ENCODE measurements at places on chromosomes 5 and 9.
A peak's percentile ranks its signal among the peaks of the same experiment; 100 is the strongest.

DNA sequence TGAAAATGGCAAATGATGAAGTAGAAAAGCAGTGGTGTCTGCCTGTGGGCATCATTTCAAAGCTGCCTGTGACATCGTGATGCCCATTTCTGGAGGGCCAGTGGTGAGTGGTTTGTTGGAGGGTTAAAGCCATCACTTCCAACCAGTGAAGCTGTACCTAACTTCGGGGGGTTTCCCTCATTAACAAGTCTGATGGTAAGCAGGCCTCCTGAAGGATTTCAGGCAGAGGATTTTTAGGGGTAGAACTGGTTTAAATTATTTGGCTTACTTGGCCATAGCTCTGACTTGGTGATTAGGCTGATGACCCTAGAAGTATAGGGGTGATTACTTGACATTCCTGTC is 10.7 kb downstream of the TNFAIP8 start:
- DNase-seq, result no peak

DNA sequence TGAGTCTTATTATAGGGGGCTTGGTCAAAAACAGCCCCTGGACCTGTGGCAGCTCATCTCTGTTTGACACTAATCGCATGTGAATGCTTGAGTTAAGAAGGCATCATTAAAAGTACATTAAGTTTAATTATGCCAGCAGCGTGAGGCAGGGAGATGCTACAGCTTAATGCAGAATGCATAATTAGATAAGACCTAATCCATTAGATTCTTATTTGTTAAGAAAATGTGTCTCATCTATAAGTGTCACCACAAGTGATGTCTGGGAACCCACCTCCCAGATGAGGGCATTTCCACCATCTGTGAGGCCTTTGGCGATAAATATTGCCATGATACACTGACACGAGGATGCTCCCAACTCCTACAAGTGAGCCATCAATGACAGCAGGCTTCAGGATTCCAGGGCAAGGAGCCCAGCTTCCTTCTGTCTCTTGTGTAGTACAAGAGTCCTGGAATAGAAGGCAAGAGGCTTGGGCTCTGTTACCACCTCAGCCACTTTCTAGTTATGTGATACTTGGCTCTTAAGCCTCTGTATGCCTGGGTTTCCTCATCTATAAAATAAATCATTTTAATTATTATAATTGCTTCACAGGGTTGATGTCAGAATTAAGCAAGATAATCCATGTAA is 202.7 kb downstream of the FAM114A2 start:
- no peak for DNase-seq

DNA sequence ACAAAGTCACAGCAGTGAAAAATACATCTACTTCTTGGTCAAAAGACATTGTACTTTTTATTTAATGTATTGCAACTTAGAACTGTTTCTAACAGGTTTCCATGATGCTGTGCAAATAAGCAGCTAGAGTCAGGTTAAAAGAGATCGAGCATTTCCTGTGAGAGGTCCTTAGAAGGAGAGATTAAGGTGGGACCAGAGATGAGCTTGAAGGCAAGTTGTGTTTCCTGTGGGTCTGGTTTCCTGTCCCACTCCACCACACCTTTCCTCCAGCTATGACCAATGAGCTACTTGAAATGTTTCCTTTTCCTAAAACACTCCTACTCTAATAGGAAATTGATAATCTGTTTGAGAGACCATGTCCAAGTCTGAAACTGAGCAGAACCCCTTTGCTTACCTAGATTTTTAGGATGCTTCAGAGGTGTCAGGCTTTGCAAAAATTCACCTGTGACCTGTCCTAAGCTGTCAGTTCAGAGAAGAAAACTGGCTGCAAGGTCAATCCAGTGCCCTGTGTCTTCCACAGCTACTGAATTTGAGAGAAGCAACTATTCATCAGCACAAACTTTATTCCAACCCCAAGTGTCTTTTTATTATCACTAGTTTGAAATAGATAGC is 13.1 kb upstream of the RLN1 start:
- no peak for DNase-seq

- DNase-seq, result no peak
Observed at GRCh38 chr5:15927710-15928380, 251.7 kb downstream of the MARCHF11 start.

DNA sequence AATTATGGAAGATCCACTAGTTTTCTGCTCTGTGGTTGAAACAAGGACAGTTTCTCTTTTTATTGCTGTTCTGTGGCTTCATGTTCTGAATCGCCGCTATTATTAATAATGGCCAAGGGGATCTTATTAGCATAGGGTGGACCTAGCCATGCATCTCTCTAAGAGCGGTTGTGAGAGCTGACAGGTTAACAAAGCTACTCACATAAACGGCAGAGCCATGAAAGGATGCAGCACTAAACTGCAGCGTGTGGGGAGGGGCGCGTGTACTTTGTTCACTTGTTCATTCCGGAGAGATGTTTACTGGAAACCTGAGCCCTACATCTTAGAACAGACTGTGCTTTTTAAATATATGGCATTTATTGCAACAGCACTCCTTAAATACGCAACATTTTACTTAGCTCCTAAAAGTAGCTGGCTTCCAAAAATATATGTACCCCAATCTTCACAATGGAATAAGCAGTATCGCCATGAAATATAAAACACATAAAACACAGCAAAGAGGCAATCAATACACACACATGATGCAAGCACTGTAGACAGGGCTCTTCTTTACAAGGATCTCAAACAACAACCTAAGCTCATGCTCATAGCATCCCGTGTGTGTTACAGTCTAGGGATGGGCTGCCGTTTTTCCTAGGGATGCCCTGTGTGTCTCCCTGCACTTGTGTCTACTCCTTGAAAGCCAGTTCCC is 424.6 kb downstream of the MED10 start:
- no peak for DNase-seq

- peak; percentile 69 for DNase-seq
Observed at GRCh38 chr5:146878476-146879172, at the start of gene PPP2R2B. Gene PPP2R2B, minus strand, starts transcription at chr5:146878757.

- no peak for DNase-seq
Observed at GRCh38 chr9:81789721-81790120, 100.4 kb upstream of the TLE1 start.

DNA sequence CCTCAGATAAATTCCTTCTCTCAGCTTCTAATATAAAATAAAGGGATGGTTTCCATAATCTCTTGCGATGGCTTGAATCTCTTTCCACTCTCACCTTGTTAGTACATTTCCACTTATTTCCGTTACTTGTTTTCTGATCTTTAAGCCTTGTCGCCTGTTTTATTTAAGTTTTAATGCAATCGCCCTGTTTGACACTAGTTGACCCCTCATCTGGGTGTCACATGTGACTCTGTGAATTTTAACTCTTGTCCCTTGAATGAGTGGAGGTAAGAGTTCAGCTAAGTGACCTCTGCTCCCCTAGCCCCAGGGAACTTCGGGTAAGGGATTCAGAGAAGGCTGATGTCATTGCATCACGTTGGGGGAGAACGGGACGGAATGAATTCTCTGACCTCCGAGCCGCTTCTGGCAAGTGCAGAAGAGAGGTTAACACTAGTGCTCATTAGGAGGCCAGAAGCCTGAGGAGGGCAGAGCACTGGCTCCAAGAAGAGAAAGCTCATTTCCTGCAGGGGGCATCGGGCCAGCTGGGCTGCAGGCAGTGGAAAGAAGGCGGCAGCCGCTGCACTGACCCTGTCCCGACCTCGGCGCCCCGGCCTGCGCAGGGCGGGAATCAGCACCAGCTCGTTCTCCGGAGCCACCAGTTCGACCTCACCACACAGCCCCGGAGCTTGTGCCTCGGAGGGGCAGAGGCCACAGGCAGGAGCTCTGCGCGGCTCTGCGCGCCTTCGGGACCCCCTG is 569 bp downstream of the HINT2 start:
- peak; percentile 67 for DNase-seq

- no peak for DNase-seq
Observed at GRCh38 chr9:6584881-6585597, 60.5 kb downstream of the GLDC start.

GRCh38 chr5:72596956-72597355 is 89.7 kb upstream of the ZNF366 start:
- DNase-seq, result no peak

GRCh38 chr9:130126721-130127433 is 45.3 kb upstream of the NCS1 start:
- no peak for DNase-seq

DNA sequence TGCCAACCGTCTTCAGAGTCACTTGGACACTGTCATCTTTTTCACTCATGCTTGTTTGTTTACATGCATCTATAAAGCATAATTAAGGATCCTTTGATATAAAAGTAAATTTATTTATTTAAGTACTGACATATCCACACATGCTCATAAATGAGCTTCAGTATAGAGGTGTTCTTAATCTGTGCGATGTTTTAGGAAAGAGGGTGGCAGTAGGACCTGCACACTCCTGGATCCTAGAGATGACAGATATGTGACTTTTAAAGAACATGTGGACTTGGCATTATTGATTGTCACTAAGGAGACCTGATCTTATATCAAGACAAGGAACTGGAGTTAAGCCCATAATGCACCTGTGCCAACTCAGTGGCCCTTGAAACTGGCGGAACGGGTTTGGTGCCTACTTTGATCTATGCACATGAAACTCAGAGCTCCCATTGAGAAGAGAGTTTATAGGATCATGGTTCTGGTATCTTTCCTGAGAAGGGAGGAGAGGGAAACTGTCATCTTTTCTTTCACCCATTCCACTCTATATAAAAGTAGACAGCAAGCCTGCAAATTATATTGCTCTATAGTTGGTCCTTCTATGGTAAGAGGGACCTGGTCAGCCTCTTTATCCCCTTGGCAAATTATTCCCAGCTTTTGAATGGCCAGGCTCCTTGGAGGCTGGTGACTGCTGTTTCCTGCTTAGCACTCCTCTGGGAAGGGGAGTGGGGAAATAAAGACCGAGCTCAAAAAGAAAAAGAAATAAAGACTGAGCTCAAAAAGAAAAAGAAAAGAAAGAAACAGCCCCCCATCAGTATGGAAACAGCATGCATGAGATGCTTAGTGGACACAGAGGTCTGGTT is 57.8 kb upstream of the LIFR start:
- no peak for DNase-seq

- peak; percentile 35 for DNase-seq
Observed at GRCh38 chr5:61332851-61333320, 828 bp downstream of the ZSWIM6 start.

GRCh38 chr5:146345578-146346366 is 7.1 kb downstream of the POU4F3 start:
- DNase-seq, result no peak

GRCh38 chr5:56145511-56145910 is 87.6 kb downstream of the ANKRD55 start:
- no peak for DNase-seq

- no peak for DNase-seq
Observed at GRCh38 chr5:77117161-77117560, 30.1 kb upstream of the ZBED3 start.

DNA sequence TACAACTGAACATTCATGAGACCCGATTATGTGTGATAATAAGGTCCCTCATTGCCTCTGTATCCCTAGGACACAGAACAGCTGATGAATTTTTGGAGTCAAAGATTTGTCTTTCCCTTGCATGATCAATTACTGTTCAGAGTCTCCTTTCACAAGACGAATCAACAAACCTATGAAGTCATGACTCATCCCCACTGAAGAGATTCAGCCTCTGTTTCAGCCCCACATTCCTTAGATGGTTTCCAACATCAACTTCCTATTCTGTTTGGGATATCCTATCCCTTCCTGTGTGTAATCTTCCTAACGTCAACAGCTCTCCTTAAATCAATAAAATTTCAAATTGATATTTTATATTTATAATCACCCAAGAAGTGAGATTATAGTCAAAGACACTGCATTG is 199.0 kb downstream of the DNAH5 start:
- no peak for DNase-seq

- DNase-seq, result no peak
Observed at GRCh38 chr5:159459951-159460538, 129.8 kb upstream of the IL12B start.

DNA sequence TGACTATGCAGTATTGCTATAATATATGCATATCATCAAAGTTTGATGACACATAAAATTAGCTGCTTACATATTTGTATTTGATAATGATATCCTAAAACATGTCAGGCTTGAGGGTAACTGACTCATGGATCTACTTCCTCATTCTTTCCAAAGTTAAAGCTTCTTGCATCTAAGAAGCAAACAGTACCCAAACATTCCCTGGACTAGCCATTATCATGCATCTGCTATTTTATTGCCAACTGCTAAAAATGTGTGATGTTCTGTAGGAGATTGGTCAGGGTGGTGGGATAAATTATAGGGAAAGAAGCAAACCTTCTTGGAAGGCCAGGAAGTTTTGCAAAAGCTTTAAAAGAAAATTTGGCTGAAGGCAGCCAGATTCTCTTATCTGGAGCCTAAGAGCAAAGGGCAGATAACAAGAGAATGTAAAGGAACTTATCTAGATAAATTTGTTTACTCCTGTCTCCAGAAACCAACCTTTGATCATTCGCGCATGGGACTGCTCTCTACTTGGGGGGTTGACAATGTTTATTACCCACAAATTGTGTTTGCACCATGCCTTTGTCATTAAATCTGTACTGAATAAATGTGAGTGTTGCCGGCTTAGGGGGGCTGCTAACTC is 604.1 kb upstream of the TLE4 start:
- DNase-seq, result no peak

GRCh38 chr5:122846051-122846550 is 688 bp downstream of the SNX24 start:
- no peak for DNase-seq

DNA sequence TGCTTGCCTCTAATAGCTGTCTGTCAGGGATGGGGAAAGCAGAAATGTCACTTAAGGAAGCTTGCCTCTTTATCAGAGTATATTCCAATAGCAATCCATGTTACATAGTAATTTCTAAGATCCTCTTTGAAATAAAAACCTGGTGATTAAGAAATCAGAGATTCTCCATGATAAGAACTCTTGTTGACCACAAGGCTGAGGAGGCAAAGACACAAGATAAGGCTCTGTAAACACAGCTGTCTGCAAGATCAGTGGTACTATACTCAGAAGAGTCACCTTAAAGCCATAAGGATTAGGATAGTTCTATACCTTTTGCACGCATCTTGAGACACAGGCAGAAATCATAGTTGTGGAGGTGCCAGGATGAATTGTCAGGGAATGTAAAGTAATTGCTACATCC is 40.3 kb downstream of the HEXB start:
- no peak for DNase-seq

- no peak for DNase-seq
Observed at GRCh38 chr5:74261866-74262265, 378.7 kb downstream of the ENC1 start.

DNA sequence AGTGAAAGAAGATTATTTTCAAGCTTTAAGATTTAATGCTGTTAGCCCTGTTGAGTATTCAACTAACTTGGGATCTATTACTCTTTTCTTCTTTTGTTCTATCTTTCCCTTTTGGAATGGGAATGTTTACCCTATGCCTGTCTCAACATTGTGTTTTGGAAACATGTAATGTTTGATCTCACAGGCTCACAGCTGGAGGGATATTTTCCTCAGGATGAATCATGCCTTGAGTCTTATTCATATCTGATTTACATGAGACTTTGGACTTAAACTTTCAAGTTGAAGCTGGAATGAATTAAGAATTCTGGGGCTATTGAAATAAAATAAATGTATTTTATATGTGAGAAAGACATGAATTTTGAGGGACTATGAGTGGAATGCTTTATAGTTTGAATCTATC is 607.8 kb upstream of the PTGER4 start:
- DNase-seq, result no peak

- no peak for DNase-seq
Observed at GRCh38 chr5:56763182-56763581, 52.2 kb upstream of the MAP3K1 start.

Data from neuronal stem cell (in vitro differentiated cells).